NCI-H82 (cell line): ENCODE measurements at places on chromosomes 1 and 21.
A peak's percentile ranks its signal among the peaks of the same experiment; 100 is the strongest.

DNA sequence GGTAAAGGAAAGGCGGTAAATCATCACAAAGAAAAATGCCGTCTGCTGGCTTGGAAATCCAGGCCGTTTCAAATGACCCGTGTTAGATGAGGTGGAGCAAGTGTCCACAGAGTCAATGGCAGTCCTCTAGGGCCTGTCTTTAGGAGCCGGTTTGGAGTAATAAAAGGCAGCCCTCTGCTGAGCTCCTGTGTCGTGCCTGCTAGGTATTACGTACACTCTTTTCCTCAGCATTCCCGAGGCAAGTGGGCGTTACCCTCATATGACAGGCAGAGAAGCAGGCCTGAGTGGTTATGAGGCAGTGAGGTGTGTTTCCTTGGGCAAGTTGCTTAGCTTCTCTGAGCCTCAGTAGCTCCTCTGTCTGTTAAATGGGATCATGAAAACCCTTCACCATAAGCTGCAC, 7.7 kb downstream of the NENF start:
- no peak for DNase-seq

DNA sequence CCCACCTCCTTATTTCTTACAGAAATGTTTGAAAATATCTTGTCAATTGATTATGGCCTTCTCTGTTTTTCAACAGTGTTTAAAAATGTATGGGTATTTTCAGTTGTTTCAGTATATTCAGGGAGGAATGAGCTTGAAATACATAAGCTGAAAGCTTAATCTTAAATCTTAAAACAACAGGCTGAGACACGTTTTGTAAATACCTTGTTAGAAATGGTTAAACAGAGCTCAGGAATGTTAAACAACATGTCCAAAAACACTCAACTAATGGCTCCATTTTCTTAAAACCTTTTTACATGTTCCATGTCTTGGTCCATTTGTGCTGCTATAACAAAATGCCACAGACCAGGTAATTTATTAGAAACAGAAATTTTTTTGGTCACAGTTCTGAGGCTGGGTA, 953.8 kb upstream of the ADGRL2 start:
- DNase-seq, result no peak

DNA sequence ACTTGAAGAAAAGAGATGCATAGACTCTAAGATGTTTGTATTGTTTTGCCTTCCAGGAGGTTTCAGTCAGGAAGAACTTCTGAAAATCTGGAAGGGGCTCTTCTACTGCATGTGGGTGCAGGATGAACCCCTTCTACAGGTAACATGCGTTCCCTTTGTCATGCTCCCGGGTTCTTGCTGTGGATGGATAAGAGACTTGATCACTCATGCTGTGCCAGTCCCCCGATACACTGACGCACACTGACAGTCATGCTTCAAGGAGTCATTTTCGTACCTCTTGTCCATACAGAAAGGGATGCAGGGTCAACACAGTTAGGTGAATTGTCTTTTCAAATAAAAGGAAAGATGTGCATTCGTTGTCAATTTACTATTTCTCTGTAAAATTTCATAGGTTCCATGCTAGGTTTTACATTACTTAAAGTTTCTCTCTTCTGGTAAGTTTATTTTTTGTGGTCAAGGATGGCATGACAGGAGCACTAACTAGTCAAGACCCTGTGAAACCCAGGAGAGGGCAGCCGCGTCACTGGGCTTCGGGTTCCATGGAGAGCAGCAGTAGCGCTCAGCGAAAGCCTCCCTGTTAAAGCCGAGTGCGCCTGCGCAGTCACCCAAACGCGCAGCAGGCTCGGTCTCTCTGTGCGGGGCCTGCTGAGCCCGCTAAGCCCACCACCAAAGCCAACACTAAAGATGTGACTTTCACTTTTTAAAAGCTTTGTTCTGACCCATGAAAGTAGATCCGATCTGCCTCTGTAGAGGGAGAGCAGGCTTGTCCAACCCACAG, 10.7 kb downstream of the RRP1B start:
- DNase-seq, result no peak

DNA sequence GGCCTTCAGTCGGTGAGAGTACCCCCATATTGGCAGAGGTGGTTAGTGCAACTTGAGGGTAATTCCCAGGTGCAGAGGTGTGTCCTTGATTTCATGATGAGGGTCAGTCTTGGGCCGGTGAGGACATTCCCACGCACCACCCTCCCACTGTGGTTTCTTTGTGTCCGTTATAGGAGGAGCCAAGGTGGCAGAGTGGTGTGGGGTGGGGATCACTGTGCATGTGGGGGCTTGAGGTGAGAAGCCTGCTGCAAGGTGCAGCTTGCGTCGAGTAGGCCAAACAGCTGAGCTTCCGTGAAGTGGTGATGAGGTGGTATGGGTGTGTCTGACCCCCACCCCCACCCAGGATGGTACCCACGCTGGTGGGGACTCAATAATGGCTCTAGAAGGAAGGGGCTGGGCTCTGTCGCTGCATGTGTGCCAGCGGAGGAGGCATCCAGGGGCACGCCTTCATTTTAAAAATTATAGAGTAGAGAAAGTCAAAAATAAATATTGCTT, 6.2 kb downstream of the PTPRF start:
- no peak for DNase-seq

GRCh38 chr1:226772446-226773139, 33.5 kb upstream of the ITPKB start:
- no peak for DNase-seq

- no peak for DNase-seq
Measured at GRCh38 chr1:46725736-46726108, 6.8 kb upstream of the EFCAB14 start.

GRCh38 chr1:154945962-154946850, 9.7 kb upstream of the PMVK start:
- no peak for DNase-seq

GRCh38 chr1:31954607-31955283, 16.6 kb upstream of the PTP4A2 start:
- no peak for DNase-seq

DNA sequence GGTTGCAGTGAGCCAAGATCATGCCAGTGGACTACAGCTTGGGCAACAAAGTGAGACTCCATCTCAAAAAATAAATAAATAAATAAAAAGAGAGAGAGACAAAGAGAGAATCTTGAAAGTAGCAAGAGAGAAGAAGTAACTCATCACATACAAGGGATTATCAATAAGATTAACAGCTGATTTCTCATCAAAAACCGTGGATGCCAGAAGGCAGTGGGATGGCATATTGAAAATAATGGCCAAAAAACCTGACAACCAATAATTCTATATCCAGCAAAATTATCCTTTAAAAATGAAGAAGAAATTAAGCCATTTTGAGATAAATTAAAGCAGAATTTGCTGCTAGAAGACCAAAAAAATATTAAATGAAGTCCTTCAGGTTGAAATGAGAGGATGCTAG, 35.7 kb downstream of the KLHDC7A start:
- DNase-seq, result no peak

- no peak for DNase-seq
Measured at GRCh38 chr1:227934476-227935313, 13.0 kb downstream of the WNT9A start.

- DNase-seq, result peak; percentile 82
Measured at GRCh38 chr1:150168960-150169601, 19.4 kb downstream of the PLEKHO1 start.

DNA sequence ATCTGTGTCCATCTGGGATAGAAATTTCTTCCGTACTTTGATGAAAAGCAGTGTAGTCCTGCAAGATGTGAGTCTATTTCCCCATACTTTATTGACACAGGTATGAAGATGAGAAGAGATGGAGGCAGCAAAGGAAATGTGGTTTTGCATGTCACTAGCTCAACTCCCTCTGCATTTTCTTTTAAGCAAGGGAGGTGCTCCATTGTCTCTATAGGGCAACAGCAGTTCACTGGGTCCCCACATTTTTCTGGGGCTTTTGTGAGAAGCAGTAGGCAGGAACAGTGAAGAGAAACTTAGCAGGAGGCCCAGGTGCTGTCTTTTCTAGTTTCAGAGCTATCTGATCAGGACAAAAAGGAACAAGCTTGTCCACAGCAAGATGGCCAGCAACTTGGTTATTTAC, 37.1 kb downstream of the C21orf91 start:
- DNase-seq, result no peak

GRCh38 chr1:151970128-151970527, 23.5 kb downstream of the S100A10 start:
- DNase-seq, result no peak
